ENCODE measurements at places on chromosomes 7 and 10.

- DNase-seq: no peak
Observed at GRCh38 chr7:124630395-124630794, 135.2 kb downstream of the GPR37 start.

- no peak for DNase-seq
Observed at GRCh38 chr10:44281089-44281613, 103.7 kb downstream of the CXCL12 start.

- DNase-seq: no peak
Observed at GRCh38 chr10:133039107-133039802, 48.5 kb upstream of the ADGRA1 start.

- DNase-seq: no peak
Observed at GRCh38 chr7:74228951-74229900, 19.4 kb downstream of the LAT2 start.

DNA sequence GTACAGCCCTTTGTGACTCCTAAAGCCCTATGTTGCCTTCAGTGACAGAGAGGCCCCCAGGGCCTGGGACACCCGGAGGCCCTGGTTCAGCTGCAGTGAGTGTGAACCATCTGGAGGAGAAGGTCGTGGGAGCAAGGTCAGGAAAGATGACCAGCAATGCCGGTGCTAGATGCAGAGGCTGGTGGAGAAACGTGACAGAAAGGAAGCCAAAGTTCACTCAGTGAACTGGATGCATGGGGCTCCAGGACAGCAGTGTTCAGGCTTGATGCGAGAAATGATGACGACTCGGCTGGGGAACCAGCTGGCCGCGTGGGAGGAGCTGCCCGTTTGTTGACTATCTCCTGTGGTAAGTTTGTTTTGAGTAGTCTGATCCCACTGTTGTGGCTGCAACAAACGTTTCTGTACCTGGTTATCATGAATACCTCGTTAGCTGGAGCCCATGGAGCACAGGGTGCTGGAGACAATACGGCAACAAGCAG lies 54.1 kb upstream of the MKRN1 start:
- no peak for DNase-seq

DNA sequence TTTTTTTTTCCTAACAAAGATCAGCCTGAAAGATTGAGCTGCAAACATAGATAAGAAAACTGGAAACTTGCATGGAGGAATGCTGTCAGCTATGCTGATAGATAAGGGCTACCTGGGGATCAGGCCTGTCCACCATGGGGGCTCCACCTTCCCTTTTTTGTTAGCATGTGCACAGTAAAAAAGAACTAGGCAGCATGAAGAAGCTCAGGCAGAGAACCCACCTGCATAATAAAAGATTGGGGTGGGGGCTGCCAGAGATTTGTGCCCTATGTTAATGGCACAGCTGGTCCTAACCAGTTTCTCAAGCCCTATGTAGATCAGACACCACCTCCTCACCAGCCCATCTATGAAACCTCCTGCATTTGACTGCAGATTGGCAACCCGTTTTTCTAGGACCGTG lies 45.4 kb upstream of the CACNB2 start:
- DNase-seq: no peak

- no peak for DNase-seq
Observed at GRCh38 chr7:108623220-108623619, 53.5 kb downstream of the DNAJB9 start.

DNA sequence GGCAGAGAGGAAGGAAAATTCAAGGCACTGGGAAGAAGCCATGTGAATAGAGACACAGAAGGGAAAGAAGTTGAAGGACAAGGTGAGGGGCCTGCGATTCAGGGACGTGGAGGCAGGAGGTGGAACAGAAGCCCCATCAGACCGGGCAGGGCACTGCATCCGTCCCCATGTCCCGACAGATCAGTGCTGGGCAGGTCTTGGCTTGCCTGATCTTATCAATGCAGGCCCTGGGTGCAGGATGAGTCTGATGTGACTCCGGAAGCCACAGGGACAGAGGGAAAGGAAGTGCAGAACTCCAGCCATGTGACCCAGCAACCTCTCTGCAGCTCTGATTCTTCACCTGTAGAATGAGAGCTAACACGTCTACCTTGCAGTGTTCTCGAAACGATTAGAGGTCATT lies 136.2 kb upstream of the CTBP2 start:
- no peak for DNase-seq

GRCh38 chr10:55223352-55223751 lies 422.3 kb upstream of the PCDH15 start:
- no peak for DNase-seq

- DNase-seq: no peak
Observed at GRCh38 chr10:62278441-62278910, 9.8 kb upstream of the RTKN2 start.

DNA sequence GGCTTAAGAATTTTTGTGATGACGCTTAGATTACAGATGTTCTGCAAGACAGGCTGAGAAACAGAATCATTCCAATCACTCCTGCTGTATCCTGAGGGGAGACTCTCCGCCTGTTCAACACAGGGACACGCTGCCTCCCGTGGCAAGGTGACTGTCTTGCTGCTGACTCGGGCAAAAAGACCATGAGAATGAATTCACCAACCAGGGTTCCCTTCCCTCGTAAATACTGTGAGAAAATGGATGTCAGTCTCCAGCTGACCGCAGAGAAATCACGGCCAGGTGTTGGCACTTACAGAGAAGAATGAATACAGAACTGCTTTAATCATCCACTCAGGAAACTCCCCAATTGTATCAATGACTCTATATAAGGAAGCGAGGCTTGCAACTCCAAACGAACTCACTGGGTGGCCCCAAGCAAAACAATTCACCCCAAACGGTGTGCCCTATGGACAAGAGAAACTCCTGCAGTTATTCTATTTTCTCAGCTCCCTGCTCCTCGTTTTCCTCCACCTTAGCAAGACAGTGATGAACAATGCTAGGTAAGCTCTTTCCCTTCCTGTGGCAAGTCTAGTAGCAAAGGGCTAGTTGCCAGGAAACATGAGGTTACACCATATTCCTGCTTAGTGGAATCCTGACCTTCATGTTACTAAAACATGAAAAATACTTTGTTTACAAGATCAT lies 22.8 kb downstream of the GNA12 start:
- no peak for DNase-seq

GRCh38 chr7:36523371-36524101 lies 133.9 kb downstream of the ANLN start:
- no peak for DNase-seq

GRCh38 chr10:112803961-112804401 lies 146.1 kb upstream of the TCF7L2 start:
- DNase-seq: no peak

DNA sequence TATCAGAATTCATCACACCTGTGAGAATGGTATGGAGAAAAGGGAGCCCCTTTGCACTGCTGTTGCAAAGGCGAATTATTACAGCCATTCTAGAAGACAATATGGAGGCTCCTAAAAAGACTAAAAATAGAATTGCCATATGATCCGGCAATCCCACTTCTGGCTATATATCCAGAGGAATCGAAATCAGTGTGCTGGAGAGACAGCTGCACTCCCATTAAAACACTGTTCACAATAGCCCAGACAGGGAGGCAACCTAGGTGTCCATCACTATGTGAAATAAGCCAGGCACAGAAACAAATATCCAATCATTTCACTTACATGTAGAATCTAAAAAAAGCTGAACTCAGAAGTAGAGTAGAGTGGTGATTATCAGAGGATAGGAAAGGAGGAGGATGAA lies 26.0 kb upstream of the GJD4 start:
- DNase-seq: no peak

GRCh38 chr7:116180302-116180701 lies 30.0 kb upstream of the TES start:
- no peak for DNase-seq

GRCh38 chr10:124603376-124604213 lies 140.6 kb downstream of the FAM53B start:
- DNase-seq: no peak

- no peak for DNase-seq
Observed at GRCh38 chr10:96257944-96258343, 13.4 kb downstream of the BLNK start.

DNA sequence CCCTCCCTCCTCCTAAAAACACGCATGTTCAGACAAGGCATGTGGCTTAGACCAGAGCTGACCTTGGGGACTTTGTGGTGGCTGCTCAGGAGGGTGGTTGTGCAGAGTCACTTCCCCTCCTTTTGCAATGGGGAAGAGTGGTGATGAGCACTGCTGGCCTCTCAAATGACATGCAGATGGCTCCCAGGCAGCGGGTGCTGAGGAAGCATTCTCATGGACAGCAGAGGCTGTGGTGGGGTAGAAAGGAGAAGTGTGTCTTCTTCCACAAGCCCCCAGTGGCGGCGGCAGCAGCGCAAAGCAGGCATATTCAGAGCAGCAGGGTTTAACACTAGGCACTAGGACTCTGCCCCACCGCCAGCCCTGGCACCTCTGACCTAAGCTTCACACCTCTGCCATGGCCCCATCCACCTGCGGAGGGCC lies 105.9 kb upstream of the ANLN start:
- DNase-seq: no peak

GRCh38 chr7:23654508-23654907 lies 25.5 kb upstream of the FAM221A start:
- DNase-seq: no peak

- no peak for DNase-seq
Observed at GRCh38 chr10:83816942-83817341, 322.4 kb upstream of the GHITM start.

- DNase-seq: peak; percentile 56
Observed at GRCh38 chr7:75920431-75921161, 5.6 kb downstream of the POR start.

GRCh38 chr10:70597856-70598815 lies 4.4 kb downstream of the PRF1 start:
- no peak for DNase-seq

- no peak for DNase-seq
Observed at GRCh38 chr10:60747817-60748469, 30.3 kb upstream of the CDK1 start.

GRCh38 chr10:107443813-107444212 lies 279.3 kb upstream of the SORCS1 start:
- DNase-seq: no peak

- no peak for DNase-seq
Observed at GRCh38 chr10:59970396-59971368, 64.3 kb upstream of the CCDC6 start.

DNA sequence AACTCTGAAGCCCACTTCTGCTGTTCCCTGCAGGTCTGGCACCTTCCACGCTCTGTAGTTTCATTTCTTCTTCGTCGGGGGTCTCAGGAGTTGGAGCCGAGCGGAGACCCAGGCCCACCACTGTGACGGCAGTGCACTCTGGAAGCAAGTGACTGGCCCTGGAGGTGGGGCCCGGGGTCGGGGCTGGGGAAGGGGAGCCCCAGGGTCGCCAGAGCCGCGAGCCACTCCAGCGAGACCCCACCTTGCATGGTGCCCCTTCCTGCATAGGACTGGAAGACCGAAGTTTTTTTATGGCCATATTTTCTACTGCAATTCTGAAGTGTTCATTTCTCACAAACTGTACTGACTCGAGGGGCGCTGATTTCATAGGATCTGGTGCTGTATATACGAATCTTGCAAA lies 172.8 kb downstream of the CCDC3 start:
- no peak for DNase-seq

GRCh38 chr10:29987471-29987870 lies 71.9 kb downstream of the JCAD start:
- DNase-seq: no peak

DNA sequence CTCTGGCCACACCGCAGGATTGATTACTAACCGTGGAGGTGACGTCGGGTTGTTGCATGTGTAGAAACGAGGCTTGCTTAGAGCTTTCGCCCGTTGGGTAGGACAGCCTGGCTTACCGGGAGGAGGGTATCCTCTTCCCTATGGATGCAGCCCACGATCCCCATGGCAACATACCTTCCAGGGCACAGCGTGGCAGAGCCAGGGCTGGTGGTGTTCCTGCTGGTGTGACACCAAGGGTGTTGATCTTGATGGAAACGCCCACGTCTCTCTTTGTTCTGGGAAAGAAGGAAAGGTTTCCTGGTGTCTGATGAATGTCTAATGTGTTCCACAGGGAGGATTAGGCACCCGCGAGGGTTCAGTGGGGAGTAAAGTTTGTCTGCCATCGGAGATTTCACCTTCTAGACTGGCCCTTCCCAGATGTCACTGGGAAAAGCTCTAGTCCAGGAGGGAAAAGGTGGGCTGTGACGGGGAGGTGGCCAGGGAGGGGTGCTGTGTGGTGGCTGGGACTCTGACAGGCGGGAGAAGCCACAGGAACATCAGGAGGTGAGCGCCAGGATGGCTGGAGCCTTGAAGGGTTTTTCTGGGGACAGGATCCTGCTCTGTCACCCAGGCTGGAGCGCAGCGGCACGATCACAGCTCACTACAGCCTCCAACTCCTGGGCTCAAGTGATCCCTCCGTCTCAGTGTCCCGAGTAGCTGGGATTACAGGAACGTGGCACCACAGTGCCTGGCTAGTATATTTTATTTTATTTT lies 102.1 kb downstream of the CUX1 start:
- DNase-seq: no peak

GRCh38 chr7:152865461-152865860 lies 105.9 kb downstream of the ACTR3B start:
- no peak for DNase-seq

- DNase-seq: no peak
Observed at GRCh38 chr10:130003166-130003565, 39.1 kb upstream of the EBF3 start.

- no peak for DNase-seq
Observed at GRCh38 chr10:73906524-73907447, 4.1 kb upstream of the PLAU start.

DNA sequence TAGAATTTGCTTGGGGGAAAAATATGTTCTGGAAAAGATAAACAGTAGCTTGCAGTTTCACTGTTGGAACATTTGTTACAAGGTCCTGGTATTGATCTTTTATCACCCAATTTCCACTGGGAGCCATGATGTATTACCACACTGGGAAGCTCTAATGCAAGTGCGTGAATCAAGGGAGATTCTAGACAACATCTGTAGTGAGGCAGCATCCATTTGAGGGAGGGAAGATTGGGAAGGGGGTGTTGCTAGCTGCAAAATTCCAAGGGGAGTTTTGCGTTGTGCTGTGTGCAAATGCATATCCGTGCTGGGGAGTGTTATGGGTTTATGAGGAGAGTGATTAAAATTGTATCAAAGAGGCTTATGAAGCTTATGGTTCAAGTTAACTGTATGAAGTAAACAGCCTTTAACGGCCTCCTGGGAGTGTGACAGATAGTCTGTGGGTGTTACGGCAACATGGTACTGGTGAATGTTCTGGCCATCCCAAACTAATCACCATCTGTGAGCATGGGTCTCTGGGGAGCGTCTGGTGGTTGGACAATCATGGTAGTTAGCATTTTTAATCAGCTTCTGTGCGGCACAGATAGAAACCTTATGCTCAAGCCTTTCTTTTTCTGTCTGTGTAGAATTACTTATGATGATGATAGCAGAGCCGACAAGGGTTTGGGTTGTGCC lies 601.9 kb upstream of the GALNT17 start:
- DNase-seq: no peak

GRCh38 chr7:35680403-35681013 lies 14.4 kb downstream of the HERPUD2 start:
- no peak for DNase-seq

- DNase-seq: no peak
Observed at GRCh38 chr10:131727560-131727959, 173.2 kb upstream of the PPP2R2D start.
